ENCODE measurements at places on chromosomes 12 and 14. TPM values are rescaled to one million over a fixed set of nuclear protein-coding genes. Genes with fewer than 3 reads are reported as not detected.

DNA sequence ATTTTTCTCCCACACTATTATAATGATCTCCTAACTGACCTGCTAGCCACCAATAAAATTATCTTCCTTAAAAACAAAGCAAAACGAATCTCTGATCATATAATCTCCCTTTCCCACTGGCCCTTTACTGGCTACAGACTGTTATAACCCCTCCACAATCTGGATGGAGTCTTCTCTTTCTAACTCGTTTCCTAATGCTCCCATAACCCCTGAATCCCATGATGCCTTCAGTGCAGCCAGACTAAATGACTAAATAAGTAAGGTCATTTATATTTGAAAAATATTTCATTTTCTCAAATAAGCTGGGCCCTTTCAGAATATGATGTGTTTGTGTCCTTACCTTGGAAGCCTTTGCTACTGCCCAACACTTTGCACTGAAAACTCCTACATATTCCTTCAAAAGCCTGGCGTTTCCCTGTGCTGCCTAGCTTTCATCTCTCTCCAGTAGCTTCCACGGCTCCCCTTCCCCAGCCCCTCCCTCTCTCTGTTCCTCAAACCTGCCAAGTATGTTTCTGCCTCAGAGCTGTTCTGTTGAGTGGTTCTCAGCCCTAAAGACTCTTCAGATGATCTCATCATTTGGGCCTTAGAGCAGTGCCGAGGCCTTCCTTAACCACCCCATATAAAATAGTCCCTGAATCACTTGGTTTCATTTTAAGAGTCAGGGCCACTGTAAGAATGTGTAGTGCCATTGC lies 91.7 kb downstream of the MYRFL start:
- DNase-seq: no peak

The RNF212B gene
- not detected for total RNA-seq

The TMPRSS12 gene
- total RNA-seq: not detected

DNA sequence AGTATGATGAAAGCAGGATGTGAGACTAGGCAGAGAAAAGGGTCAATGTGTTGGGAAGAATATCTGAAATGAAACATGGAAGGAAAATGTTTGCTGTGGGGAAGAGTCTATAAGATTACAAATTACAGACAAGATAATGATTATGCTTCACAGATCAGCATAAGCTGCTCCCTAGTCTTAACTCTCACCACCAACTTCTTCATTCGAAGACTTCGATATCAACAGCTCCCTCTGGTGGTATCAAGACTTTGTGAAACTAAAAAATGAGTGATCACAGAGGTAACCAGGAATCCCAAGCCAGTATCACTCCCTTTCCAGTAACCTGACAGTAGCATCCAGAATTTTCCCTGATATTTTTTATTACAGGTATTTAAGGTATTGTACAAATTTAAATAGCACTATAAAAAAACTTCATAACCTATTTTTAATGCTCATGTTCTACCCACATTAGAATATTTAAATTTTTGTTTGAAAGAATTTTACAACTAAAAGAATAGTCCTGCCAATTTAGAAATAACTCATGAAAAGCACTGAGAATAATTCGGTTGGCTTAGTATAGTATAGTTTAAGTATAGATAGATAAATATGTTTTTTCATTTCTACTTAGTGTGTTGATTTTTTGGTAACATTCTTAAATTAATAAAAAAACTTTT lies 84.4 kb downstream of the C2CD5 start:
- DNase-seq: peak; percentile 23

GRCh38 chr12:39935275-39935674 lies 170.6 kb downstream of the SLC2A13 start:
- DNase-seq: peak; percentile 11

The PLA2G1B gene
- not detected for total RNA-seq

DNA sequence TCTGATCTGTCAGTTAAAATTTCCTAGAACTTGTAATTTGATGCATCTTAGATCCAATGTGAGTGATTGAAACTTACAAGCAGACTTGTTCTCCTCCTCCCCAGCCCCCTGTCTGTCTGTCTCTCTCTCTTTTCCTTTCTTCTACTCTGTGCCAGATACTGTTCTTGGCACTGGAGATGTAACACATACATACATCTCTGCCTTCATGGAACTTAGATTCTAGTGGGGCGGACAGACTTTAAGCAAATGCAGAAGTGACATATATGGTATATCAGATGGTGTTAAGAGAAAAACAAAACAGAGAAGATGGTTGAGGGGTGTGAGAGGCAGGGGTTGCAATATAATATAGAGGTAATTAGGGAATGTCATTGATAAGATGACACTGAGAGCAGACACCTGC lies 6.6 kb downstream of the CHST11 start:
- no peak for DNase-seq

The PAX9 gene
- 0.34 TPM for total RNA-seq

The ZBTB25 gene
- total RNA-seq: 0.38 TPM

GRCh38 chr14:90924621-90925340 lies 108.6 kb upstream of the TTC7B start:
- DNase-seq: no peak

GRCh38 chr12:96719660-96720362 lies 187.2 kb upstream of the NEDD1 start:
- peak; percentile 28 for DNase-seq

GRCh38 chr14:76473481-76474263 lies 97.7 kb downstream of the ESRRB start:
- no peak for DNase-seq
